Left lung (tissue), 14 donors: ENCODE measurements at places on chromosomes 2 and 18. TPM values are rescaled to one million over a fixed set of nuclear protein-coding genes. Genes with fewer than 3 reads are reported as not detected.

DNA sequence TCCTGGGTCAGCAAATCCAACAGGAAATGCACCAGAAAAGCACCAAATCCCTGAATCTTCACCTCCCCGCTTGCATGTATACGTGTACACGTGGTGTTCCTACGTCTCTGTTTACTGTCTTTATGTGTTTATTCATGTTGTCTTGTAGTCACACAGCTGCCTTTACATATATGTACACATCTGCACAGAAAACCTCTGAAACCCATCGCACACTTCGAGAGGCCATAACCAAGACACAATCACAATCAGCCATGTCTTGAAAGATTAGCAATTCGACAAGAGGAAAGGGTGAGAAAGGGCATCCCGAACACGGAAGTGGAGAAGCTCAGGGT, 98.1 kb downstream of the PLB1 start:
- no peak for DNase-seq

The SAG gene
- polyA plus RNA-seq: 0.17 TPM

The PJVK gene
- 13.0 TPM for polyA plus RNA-seq

The TMEM198 gene
- 3.6 TPM for polyA plus RNA-seq

- no peak for DNase-seq
Observed at GRCh38 chr2:225667445-225667844, 267.9 kb downstream of the NYAP2 start.

The IL36RN gene
- not detected for polyA plus RNA-seq

The MC5R gene
- polyA plus RNA-seq: not detected

The TDRD15 gene
- not detected for polyA plus RNA-seq

- DNase-seq: peak; percentile 48
Observed at GRCh38 chr18:55587418-55588110, 428 bp downstream of the TCF4 start.

DNA sequence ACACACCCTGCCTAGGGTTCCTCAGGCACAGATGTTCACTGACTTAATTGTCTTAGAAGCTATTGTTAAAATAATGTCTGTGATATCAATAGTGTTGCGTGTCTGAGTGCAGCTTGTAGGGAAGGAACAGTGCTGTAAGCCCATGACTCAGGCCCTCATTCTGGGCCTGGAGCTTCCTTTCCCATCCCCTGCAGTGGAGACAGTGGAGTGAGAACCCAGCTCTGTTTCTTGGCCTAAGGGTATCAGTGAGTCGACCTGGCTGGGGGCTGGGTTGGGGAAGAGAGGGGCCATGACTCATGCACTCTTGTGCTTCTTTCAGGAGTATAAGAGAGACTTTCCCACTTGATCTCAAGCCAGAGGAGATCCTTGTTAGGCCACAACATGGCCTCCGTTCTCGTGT, 106.8 kb downstream of the HRH4 start:
- no peak for DNase-seq

DNA sequence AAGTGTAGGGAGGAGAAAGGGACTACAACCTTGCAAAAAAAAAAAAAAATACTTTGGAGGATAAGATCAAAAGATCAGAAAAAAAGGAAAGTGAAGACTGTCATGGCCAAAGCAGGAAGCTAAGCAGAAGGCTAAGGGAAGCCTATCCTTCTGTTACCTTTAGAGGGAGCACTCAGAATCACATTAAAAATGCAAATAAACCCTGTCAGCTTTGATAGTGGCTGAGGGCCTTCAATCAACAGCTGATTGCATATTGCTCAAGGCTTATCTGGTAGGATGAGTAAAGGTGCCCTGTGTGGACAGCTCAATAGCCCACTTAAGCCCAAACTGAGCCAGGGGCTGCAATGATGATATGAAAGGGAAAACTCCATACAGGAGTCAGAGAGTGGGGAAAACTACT, 1021.2 kb downstream of the LRP1B start:
- DNase-seq: no peak

The CDH7 gene
- 1.8 TPM for polyA plus RNA-seq

The TM4SF20 gene
- polyA plus RNA-seq: 0.06 TPM

DNA sequence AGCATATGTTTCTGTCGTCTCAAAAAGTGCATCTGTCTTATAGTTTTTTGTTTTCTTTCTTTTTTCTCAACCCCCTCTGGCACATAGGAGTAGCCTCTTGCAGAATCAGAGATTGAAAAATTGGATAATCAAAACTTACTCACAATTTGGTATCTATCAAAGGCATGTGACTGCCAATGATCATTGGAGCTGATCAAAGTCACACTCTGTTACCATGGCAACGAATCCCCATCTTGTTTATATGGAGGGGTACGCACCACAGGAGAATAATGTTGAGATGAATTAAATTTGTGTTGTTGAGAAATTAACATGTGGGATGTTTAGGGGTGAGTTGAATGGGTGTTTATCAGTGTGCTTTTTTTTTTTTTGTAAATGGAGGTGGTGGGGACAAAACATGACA, 458.3 kb upstream of the FANCL start:
- DNase-seq: no peak

The FAM124B gene
- polyA plus RNA-seq: 18.6 TPM

- DNase-seq: no peak
Observed at GRCh38 chr18:50277942-50278341, 3.4 kb downstream of the MBD1 start.

DNA sequence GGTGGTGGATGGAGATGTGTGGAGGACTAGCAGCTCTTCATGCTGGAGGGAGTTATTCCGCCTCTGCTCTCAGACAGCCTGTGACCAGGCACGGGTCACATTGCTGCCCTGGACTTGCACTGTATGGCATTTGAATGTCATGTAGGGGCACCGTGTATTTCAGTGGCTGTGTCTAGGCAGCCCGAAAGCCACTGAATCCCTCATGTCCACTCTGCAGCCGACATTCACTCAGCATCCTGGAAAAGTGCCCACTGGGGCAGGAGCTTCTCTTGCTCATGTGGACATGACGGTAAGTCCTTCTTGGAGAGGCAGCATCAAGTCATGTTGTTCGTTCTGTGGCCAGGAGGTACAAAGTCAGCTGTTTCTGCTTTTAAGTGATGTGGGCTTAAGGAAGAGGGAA, 127.9 kb downstream of the SH3RF3 start:
- no peak for DNase-seq

DNA sequence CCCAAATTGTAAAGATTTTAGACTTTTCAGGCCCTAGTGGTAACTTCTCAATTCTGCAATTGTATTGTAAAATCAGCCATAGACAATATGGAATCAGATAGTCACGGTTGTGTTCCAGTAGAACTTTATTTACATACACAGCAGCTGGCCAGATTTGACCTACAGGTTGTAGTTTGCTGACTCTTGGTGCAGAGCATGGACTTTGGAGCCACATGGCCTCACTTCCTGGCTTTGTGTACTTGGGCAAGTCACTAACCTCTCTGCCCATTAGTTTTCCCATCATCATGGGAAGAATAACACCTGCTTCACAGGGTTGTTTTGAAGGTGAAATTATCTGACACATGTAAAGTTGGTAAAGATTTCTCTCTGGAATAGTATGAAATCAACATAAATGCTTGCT, 147.6 kb downstream of the TMEM200C start:
- no peak for DNase-seq

DNA sequence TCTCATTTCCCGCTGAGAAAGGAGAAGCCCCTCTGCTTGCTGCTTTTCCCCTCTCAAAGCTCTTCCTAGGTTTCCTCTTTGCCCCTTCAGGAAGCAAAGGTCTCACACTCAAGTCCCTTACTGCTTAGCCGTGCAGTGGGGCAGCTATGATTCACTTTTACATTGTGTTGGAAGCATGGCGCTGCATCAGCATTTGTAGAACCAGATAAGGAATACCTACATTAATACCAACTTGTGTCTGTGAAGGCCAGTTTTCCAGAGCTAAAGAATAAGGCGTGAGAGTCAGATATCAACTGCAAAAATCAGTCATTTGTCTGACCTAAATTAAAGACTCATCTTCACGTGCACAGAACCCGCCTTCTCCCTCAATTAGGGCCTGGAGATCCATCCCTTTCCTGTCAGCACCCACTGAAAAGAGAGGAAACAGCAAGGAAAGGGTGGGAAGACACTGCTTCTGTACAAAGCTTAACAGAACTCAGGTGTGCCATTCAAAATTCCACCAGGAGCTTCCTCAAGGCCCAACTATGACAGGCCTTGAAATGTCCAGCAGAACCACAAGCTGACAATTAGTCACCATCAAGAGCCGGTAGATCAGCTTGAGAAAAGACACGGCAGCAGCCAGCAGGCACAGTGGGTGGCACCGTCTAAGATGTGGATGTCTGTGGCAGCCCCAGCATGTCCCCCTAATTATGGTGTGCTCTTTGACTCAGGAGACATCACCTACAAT, 16.1 kb upstream of the XDH start:
- DNase-seq: no peak

- DNase-seq: no peak
Observed at GRCh38 chr18:65257149-65257548, 493.7 kb upstream of the CDH7 start.

DNA sequence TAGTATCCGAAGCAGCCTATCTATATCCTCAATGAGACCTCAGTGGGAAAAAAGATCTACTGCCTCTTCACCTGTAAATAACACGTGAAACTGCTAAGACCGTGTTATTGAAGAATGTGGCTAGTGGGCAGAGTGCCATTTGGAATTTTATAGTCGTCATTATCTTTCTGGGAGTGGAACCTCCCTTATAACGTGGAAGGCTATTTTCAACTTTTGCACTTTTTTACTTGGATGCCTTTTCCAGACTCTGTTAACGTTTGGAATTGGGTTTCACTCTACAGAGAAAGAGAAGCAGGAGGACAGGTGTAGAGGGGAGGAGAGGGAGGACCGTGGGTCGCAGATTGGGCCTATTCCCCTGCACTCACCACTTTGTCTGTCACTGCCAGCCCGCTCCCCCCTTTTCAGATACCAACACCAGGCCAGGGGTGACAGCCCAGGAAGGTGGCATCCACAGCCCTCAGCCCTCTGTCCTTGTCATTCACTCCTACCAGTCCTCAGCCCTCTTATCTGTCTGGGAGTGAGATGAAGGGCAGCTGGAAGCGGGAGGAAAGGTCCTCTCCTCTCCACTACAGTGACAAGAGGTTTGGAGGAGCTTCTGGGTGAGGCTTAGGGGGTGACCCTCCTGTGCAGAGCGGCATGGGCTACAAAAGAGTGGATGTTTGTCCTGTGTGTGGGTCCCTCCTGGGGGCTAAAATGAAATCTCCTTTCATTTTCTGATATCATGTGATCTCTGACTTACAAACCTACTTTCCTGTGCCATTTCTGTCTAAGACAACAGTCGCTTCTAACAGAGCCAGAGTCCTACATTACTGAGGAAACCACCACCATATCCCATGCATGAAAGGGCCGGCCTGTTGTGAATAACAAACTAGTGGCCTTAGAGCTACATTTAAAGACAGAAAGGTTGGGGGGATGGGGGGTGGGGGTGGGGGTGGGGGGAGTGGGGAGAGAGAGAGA, 23.9 kb upstream of the CEP68 start:
- DNase-seq: no peak

The RNF181 gene
- polyA plus RNA-seq: 102 TPM

DNA sequence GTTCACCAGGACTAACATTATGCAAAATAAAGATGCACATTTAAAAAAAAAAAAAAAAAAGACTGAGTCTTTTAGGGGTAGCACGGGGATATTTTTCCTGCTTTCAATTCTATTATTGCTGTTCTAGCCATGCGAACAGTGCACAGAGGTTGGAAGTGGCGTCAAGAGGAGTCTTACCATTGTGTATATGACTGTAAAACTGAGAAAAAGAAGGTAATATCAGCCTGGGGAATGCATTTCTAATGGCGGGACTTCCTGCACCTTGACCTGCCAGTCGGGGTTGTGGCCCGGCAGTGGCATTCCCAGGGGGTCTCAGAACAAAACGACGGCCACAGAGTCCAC, 48.5 kb upstream of the ATP6V1B1 start:
- no peak for DNase-seq

The SERPINB3 gene
- polyA plus RNA-seq: not detected

- peak; percentile 30 for DNase-seq
Observed at GRCh38 chr2:232523682-232524597, 2.0 kb upstream of the CHRND start.

The TMEM163 gene
- 15.9 TPM for polyA plus RNA-seq

GRCh38 chr2:149466635-149467034, 120.9 kb downstream of the MMADHC start:
- no peak for DNase-seq

The BMP10 gene
- polyA plus RNA-seq: not detected

The TEX44 gene
- polyA plus RNA-seq: not detected

The EVX2 gene
- polyA plus RNA-seq: not detected

- DNase-seq: no peak
Observed at GRCh38 chr2:3670941-3671340, 12.9 kb downstream of the ALLC start.

- DNase-seq: no peak
Observed at GRCh38 chr2:162433491-162433890, 89.6 kb downstream of the GCA start.

DNA sequence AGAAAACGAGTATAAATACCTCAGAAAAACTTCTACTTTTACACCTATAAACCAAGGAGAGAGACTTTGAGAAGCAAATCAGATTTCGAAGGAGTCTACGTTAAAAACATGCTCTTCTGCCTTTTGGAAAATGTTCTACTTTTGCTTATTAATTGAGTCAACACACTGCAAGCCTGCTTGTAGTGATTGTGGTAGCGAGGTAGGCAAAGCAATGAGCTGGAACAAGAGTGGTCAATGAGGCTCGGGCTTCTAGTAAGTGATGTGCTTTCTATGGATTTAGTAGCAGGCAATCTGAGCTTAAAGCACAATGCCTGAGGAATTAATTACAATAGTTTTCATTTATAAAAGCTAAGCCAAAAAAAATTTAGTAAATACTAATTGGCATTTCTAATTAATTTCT, 103.4 kb upstream of the TFCP2L1 start:
- no peak for DNase-seq

- no peak for DNase-seq
Observed at GRCh38 chr2:215737477-215737876, 275.9 kb downstream of the MREG start.

The STARD6 gene
- polyA plus RNA-seq: not detected

DNA sequence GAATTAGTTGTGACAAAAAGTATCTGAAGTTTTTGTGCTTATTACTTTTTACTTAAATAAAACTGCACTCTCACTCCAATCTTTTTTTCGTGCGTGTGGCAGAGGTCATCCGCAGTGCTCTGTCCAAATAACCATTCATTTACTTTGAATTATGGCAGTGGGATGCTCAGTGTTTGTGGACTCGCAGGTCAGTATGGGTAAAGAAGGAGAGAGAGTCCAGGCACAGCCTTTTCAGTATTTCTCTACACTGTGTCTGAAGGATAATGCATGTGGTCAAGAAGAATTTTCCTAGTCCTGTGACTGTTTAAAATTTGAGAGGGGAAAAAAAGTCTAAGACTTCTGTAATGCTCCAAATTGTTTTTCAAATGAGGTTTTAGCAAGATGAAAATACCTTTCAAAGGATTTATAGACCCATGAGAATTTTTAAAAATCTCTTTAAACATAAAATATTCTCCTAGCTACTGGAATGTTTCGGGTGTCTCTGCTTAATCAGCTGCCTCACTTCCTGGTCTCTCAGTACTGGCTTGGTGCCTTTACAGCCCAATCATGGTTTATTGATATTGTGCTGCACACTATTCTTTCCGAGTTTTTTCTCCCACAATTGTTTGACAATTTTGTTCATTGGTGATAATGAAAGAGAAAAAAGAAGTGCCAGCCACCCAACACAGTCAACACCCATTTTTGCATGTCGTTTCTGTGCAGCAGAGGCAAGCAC, 453.2 kb downstream of the PTPRM start:
- DNase-seq: no peak

The ARHGAP15 gene
- polyA plus RNA-seq: 33.6 TPM

- DNase-seq: no peak
Observed at GRCh38 chr2:148982282-148982681, 56.2 kb upstream of the LYPD6B start.

- no peak for DNase-seq
Observed at GRCh38 chr2:237435844-237436587, 22.1 kb upstream of the COL6A3 start.

GRCh38 chr18:3223356-3223755, 3.6 kb upstream of the MYOM1 start:
- no peak for DNase-seq

The IL36A gene
- polyA plus RNA-seq: not detected

The MERTK gene
- polyA plus RNA-seq: 17.7 TPM
